ENCODE measurements at places on chromosomes 6 and 20.
A peak's percentile ranks its signal among the peaks of the same experiment; 100 is the strongest.

- DNase-seq, result no peak
Observed at GRCh38 chr6:31365864-31366263, 8.9 kb upstream of the HLA-B start.

DNA sequence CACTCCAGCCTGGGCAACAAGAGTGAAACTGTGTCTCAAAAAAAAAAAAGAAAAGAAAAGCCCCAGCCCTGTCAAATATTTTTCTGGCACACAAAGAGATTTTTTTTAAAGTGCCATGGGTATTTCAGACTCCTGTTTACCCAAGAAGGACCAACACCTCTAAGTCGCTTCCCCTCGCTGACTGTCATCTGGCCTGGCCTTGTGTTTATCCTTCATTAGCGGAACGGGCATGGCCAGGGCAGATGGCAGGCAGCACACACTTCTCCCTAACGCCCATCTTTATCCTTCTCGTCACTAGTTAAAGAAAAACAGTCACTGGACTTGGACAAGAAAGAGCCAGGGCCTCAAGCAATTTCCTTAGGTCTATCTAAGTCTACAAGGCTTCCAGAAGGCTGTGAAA lies 7.3 kb upstream of the CBFA2T2 start:
- DNase-seq, result no peak

DNA sequence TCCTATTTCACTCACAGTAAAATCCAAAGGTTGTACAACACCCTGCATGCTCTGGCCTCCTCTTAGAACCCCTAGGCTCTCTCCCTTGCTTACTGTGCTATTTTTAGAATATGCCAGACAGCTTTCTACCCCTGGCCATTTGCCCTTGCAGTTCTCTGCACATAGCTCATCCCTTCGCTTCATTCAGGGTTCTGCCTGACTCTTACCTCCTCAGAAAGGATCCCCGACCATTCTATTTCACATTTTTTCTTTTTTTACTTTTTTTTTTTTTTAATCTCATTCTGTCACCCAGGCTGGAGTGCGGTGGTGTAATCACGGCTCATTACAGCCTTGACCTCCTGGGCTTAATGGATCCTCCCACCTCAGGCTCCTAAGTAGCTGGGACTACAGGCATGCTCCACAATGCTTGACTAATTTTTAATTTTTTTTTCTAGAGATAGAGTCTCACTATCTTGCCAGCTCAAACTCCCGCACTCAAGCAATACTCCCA lies 33.6 kb downstream of the COMMD7 start:
- no peak for DNase-seq

- peak; percentile 44 for DNase-seq
Observed at GRCh38 chr6:30884521-30885480, 482 bp downstream of the DDR1 start.

DNA sequence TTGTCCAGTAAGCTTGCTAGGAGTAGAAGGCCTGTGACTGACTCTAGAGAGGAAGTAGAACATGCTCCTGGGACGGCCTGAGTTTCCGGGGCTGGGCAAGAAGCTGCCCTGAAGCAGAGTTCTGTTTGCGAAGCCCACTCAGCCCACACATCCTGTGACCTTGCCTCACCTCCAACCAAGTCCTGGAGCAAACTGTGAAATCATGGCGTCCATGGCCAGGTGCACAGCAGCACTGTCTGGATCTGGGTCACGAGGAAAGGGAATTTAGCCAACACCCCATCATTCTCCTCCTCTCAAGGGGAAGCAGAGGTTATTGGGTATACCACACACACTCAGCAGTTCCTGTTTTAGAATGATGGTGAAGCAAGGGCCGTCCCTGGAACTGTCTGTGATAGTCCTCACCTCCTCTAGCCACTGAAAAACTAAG lies 87.5 kb downstream of the CRYBG1 start:
- DNase-seq, result no peak

DNA sequence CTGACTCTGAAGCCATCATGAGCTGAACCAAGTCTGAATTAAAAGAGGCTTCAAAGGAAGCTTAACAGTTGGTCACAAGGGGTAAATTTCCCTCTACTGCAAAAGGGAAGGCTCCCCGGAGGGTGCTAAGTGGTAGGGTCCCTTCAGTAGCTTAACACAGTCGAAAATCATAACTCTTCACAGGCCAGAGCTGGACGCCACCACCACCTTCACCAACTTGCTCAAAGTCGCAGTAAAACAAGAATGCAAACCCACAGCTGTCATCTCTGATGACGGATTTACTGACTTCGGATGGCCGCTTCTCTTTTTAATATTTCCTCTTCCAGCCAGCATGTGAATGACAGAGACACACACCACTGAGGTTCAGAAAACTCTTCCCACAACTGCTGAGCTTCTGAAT lies 144.7 kb upstream of the FBXL4 start:
- DNase-seq, result no peak

DNA sequence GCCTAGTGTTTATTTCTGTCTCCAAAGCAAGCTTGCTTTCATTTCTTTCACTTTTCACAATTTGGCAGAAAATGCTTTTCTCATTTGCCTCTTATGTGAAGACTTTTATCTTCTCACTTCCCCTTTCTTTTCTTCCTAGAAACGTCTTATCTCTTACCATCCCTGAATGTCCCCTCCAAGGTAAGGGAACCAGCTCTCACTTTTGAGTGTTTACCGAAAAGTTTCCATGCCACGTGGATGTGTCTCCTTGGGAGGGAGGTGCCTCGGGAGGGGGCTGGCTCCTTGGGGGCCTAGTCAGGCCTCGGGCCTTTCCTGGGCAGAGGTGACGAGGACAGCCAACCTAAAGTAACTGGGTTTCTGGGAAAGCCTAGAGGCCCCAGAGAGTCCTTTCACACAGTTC lies 127.4 kb downstream of the CD24 start:
- DNase-seq, result no peak

- no peak for DNase-seq
Observed at GRCh38 chr6:100566563-100566962, 101.8 kb upstream of the SIM1 start.

GRCh38 chr6:137849181-137849980 lies 17.7 kb upstream of the TNFAIP3 start:
- DNase-seq, result no peak

DNA sequence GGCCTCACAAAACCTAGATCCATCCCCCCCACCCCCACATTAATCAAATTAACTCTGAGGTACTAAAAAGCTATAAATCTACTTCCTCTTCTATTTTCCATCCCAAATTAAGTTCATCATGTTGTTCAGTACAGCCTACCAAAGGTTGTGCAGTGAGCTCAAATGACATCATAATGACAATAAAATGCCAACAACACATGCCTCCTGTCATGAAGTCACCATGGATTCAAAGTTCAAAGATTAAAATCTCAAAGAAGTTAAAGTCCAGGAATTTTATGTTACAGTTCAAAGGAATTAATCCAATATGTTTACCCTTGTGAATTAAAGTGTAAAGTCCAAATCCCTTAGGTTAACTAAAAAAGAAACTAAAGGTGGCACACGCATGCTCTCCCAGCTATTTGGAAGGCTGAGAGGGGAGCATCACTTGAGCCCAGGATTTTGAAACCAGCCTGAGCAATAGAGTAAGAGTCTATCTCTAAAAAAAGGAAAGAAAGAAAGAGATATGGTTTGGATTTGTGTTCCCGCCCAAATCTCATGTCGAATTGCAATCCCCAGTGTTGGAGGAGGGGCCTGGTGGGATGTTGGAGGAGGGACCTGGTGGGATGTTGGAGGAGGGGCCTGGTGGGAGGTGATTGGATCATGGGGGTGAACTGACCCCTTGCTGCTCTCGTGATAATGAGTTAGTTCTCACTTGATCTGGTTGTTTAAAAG lies 25.7 kb upstream of the SIRT5 start:
- no peak for DNase-seq

GRCh38 chr6:22596011-22596410 lies 26.6 kb downstream of the HDGFL1 start:
- peak; percentile 50 for DNase-seq

GRCh38 chr6:155770856-155771255 lies 315.2 kb upstream of the NOX3 start:
- DNase-seq, result no peak

DNA sequence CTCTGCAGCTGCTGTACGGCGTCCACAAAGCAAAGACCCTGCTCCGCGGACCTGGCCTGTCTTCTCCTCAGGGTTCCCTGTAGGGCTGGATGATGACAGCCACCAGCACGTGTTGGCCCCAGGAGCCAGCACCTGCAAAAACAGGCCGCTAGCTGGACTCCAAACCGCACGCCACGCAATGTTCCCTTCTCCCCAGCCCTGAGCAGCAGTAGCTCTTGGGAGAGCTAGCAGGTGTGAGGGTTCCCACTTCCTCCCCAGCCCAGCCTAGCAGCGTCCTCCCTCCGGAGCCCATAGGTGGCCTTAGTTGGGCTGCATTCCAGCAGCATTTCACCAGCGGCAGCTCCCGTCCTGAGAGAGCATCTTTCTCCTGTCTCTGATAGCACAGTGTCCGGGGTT lies 42.3 kb downstream of the DACT2 start:
- DNase-seq, result no peak

- DNase-seq, result no peak
Observed at GRCh38 chr6:31573239-31574105, 1.4 kb downstream of the LTA start.

- no peak for DNase-seq
Observed at GRCh38 chr20:3383878-3384495, 23.5 kb downstream of the DNAAF9 start.

- peak; percentile 79 for DNase-seq
Observed at GRCh38 chr6:105804424-105804823, 281.7 kb upstream of the PRDM1 start.

DNA sequence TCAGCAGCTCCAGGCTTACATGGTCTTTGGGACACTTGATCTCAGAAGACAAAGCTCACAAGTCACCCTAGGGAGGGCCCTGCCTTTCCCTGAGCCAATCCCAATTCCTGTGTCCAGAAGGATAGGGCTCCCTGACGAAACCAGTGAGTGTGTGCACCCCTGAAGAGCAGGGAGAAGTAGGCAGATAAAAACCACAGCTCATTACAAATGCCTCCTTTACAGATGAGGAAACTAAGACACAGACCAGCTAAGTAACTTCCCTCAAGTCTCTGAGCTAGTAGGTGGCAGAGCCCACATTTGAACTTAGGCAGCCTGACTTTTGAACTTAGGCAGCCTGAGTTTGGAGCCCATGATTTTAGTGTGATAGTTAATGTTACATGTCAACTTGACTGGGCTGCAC lies 6.7 kb upstream of the ZFAND3 start:
- no peak for DNase-seq

DNA sequence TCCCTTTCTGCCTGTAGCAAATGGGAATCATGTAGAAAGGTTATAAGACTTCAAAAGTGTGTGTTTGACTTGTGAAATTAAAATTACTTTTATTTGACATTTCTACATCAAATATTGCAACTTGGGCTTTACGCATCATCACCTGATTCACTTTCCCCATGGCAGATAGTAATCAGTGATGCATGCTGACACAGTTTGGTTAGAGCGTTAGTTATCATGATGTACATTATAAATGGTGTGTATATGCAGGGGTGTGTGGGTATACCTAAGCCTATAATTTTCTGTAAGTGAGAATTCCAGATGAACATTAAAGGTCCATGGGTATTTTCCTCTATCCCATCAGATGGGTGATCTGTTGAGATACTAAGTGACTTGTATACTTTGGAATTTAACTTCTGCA lies 141.5 kb downstream of the KLHL32 start:
- DNase-seq, result no peak

DNA sequence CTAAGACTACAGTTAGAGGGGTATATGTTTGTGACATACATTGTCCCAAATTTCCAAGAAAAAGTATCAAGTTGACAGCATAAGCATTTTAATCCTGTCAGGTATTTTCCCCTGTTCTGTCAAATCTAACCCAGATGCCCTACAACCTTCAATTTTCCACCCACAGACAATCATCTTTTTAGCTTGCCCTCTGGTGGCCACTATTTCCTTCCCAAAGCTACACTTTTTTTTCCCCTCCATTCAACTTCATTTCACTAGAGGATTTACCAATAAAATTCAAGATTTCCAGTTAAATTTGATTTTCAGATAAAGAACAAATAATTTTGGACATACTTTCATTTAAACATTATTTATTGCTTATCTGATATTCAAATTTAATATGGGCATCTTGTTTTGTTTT lies 286.6 kb downstream of the TENT5A start:
- peak; percentile 25 for DNase-seq
